ENCODE measurements at places on chromosomes 6 and 20. TPM values are rescaled to one million over a fixed set of nuclear protein-coding genes. Genes with fewer than 3 reads are reported as not detected.
A peak's percentile ranks its signal among the peaks of the same experiment; 100 is the strongest.

Gene TMC2
- not detected for total RNA-seq

Gene KCTD20
- 78.8 TPM for total RNA-seq

Gene HLA-DMB
- total RNA-seq, result not detected

Gene ECT2L
- not detected for total RNA-seq

Gene PLG
- total RNA-seq, result not detected

GRCh38 chr6:84763886-84764331 is 489 bp downstream of the TBX18 start:
- DNase-seq, result no peak

GRCh38 chr6:25404091-25404490 is 124.9 kb downstream of the CARMIL1 start:
- no peak for DNase-seq

DNA sequence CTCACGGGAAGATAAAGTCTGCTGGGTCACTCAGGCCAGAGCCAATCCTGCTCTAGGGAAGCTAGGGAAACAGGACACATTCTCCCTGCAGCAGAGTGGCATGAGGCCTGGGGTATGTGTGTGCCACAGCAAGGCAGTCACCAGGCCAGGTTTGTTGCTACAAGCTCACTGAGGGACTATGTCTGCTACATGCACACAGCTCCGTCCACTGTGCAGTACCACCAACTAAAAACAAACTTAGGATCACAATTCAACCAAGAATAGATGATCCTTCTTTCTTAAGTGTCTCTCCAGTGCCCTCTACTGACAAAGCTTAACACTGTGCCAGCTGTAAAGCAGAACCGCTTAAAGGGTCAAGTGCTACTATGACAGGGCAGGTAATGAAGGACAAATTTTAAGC is 192.5 kb downstream of the PTPRK start:
- no peak for DNase-seq

GRCh38 chr6:140311146-140311545 is 936.7 kb upstream of the CITED2 start:
- no peak for DNase-seq

DNA sequence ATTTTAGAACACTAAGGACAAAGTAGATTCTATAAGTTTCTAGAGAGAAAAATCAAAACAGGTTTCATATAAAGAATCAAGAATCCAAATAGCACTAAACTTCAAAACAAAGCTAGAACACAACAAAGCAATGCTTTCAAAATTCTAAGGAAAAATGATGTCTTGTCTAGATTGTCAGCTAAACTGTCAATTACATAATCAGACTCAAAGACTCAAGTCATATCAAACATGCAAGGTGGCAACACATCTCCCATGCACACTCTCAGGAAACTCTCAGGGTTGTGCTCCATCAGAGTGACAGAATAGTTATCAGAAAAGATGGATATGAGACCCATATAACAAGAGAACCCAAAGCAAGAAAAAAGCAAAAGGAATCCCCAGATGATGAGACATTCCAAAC is 23.9 kb downstream of the HACE1 start:
- no peak for DNase-seq

DNA sequence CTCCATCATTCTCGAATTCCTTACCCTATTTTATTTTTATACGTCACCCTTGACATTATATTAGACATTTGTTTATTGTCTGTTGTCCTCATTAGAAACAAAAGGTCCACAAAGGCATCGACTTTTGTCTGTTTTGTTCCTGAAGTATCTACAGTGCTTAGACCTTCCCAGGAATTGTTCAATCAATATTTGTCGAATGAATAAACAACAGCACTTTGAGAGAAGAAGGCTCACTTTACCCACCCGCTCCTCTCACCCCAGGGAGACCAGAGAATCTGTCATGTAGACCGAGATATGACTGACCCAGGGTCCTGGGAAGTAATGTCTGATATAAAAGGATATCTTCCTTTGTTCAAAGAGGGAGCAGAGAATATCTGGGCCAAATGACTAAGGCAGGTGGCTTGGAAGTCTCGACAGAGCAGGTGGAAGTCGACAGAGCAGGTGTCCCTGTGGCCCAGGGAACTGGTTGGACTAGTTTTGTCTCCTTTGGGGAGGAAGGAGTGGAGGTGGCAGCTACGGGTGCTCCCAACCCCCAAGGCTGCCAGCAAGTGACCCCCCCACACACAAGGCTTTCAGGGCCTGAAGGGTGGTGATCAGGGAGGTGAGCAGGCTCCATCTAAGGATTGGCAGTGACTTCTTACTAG is 14.8 kb upstream of the CHMP4B start:
- DNase-seq, result no peak

- DNase-seq, result no peak
Measured at GRCh38 chr6:92906385-92906784, 513.0 kb downstream of the EPHA7 start.

GRCh38 chr20:37336369-37337207 is 9.4 kb upstream of the SRC start:
- DNase-seq, result no peak

DNA sequence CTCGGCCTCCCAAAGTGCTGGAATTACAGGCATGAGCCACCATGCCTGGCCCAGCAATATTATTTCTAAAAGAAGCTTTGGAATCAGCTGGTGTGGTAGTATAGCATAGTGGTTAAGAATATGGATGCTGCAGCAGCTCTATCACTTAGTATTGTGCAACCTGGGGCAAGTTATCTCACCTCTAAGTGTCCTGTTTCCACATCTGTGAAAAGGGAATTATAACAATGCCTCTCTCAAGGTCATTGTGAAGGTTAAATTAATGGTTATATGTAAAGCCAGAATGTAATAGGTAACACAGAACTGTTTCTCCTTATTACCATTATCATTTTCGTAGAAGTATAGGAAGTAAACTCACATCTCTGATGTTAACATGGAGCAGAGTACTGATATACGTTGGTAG is 14.2 kb downstream of the SLC17A2 start:
- DNase-seq, result no peak

DNA sequence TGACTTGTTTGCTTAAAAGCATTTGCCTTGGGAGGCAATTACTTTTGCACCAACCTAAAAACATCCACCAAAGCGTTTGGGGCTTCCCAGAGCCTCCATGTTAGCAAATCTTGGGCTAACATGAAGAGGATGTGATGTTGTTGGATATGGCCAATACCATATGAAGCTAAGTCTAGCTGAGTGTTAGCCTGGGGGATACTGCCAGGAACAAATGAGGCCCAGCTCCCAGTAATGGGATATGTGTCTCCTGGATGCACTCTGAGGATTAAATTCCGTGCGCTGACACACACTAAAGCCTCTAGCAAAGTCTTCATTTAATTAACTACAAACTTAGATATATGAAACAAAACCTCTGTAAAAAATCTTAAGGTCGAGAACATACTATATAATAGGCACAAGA is 35.3 kb upstream of the HBS1L start:
- DNase-seq, result no peak

DNA sequence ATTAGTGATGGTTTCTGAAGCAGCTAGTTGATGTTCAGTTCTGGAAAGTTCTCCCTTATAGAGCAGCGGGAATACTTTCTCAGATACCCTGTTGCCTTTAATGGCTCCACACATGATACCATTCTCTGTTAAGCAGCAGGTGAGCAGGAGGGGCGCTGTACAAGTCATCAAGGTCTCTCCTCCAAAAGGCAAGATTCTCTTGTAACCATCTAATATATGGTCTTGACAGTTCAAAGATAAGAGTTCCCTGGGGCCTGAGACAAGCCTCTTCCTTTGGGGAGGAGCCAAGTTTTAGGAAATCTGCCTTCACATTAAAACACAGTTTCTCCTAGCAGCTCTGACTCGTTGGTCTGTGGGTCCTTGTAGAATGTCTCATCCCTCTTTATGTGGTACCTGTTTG is 258.2 kb downstream of the QKI start:
- no peak for DNase-seq

DNA sequence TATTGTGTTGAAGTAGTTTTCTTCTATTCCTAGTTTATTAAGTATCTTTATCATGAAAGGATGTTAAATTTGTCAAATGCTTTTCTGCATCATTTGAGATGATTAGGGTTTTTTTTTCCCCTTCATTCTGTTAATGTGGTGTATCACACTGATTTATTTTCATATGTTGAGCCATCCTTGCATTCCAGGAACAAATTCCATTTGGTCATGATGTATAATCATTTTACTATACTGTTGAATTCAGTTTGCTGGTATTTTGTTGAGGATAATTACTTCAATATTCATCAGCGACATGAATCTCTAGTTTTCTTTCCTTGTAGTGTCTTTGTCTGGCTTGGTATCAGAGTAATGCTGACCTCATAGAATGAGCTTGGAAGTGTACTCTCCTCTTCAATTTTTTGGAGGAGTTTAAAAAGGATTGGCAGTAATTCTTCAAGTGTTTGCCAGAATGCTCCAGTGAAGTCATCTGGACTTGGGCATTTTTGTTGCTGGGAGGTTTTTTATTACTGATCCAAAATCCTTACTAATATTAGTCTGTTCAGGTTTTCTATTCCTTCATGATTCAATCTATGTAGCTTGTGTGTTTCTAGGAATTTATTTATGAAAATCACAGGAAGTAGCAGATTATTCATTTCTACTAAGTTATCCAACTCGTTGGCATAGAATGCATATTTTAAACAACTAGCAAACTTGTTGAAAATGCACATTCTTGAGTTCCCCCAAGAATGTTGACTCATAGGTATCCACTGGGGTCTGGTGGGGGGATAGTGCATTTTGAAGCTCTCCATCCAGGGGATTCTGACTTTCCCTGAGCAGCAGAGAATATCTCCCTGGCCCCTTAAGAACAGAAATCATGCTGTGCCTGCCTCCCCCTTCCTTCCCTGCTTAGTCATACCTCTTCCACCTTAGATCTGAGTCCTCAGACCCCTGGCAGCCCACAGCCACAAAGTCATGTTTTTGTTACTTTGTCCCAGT is 187.1 kb downstream of the BMP7 start:
- peak; percentile 90 for DNase-seq

GRCh38 chr20:58146746-58147140 is 81.7 kb downstream of the ANKRD60 start:
- no peak for DNase-seq

DNA sequence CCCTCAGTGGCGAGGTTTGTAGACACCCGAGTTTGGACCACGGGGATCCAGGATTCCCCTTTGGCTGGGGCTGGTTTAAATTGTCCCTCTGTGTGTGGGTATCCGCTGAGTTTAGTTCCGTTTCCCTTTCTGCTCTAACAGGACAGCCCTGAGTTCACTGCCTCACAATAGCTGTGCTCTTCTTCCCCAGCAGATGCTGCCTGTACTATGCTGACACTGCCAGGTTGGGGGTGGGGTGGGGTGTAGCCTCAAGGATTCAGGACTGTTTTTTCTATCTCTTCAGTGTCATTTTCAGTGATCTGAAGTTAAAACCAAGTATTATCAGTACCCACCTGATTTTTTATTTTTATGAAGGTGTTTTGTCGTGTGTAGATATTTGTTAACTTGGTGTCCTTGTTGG is 655.0 kb downstream of the COL12A1 start:
- no peak for DNase-seq

DNA sequence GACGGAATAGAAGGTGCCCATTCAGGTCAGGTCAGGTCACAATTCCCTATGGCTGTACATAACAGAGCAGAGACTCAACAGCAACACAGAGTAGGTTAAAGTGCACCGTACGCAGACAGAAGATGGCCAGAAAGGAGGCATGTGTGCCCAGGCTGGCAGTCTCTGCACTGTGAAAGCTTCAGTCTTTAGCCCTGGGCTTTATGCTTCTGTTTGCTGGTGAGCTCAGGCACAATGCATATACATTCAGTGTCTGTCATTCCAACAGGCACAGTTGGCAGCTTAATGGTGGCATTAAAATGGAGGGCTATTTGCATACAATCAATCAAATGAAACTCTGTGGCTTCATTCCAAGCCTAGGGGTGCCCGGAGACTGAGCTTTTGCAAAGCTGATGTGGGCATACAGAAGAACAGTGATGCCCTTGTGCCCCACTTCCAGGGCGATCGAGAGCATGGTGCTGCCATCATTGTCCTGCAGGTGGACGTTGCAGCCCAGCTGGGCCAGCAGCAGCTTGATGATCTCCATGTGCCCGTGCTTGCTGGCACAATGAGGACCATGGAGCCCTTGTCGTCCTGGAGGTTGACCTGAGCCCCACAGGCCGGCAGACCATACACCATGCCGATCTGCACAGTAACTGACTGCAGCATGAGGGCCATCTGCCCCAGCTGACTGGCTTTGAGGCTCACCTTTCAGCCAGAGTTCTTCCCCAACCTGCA is 22.4 kb downstream of the TRMT6 start:
- no peak for DNase-seq

- no peak for DNase-seq
Measured at GRCh38 chr6:122749451-122750050, 30.0 kb upstream of the FABP7 start.

GRCh38 chr6:108564178-108564577 is 3.5 kb downstream of the FOXO3 start:
- DNase-seq, result peak; percentile 91

DNA sequence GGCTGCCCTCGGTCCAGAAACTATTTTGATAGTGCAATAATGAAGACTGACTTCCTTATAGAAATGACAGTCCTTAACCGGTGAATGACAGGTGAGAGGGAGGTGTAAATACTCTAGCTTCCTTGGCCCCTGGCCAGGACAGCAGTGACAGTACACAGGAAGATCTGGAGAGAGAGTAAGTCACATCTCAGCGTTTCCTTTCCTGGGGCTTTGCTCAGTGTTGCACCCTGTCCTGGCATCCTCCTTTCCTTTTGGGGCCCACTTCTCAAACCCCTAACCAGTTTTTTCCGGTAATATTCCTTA is 336.9 kb downstream of the CD83 start:
- no peak for DNase-seq

- DNase-seq, result no peak
Measured at GRCh38 chr6:78611886-78612480, 255.4 kb upstream of the IRAK1BP1 start.

- DNase-seq, result peak; percentile 89
Measured at GRCh38 chr20:32559753-32560380, 25.3 kb downstream of the NOL4L start.

GRCh38 chr6:12869816-12870432 is 153.4 kb downstream of the PHACTR1 start:
- no peak for DNase-seq

DNA sequence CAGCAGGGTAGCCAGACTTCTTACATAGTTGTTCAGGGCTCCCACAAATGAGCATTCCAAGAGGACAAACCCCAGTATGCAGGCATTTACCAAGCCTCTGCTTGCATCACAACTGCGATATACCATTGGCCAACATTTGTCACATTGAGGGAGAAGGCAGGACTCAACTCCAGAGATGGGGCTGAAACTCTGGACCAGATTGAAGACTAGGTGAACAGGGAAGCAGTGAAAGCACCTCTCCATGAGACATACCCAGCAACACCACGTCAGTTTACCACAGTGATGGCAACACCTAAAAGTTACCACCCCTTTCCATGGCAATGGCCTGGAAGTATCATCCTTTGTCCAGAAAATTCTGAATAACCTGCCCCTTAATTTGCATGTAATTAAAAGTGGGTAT is 7.9 kb upstream of the RALY start:
- no peak for DNase-seq
